ENCODE measurements at places on chromosomes 1 and 21. TPM values are rescaled to one million over a fixed set of nuclear protein-coding genes. Genes with fewer than 3 reads are reported as not detected.

DNA sequence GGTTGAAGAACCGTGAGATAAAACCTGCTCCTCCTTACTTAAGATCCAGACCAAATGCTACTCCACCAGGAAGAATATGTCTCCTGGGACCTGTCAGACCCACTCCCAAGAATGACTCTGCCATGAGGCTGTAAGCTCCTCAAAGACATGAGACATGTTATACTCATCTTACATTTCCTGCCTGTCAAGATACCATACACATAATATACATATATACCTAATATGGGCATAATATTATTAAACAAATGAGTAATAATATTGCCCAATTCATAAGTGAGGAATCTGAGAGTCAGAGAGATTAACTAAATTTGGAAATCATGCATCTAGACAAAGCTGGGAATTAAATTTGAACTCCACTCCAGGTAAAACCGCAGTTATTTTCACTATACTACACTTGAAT, 634.9 kb downstream of the LMO4 start:
- no peak for DNase-seq

The BSND gene
- not detected for total RNA-seq

DNA sequence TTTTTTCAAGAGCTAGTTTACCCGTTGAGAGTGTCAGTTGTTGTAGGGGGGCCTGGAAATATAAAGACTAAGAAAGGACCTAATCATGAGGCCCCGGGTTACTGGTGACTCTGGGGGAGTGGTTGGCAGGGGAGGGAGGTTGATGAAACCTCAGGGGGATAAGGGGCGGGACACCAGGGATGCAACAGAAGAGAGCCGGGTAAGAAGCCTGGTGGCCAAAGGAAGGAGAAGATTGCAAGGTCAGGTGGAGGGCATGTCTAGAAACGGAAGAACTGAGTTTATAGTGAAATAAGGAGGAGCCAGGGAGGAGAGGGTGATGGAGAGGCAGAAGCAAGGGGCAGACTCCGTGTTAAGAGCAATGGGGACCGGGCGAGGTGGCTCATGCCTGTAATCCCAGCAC, 12.5 kb upstream of the SPOCD1 start:
- DNase-seq, result no peak

DNA sequence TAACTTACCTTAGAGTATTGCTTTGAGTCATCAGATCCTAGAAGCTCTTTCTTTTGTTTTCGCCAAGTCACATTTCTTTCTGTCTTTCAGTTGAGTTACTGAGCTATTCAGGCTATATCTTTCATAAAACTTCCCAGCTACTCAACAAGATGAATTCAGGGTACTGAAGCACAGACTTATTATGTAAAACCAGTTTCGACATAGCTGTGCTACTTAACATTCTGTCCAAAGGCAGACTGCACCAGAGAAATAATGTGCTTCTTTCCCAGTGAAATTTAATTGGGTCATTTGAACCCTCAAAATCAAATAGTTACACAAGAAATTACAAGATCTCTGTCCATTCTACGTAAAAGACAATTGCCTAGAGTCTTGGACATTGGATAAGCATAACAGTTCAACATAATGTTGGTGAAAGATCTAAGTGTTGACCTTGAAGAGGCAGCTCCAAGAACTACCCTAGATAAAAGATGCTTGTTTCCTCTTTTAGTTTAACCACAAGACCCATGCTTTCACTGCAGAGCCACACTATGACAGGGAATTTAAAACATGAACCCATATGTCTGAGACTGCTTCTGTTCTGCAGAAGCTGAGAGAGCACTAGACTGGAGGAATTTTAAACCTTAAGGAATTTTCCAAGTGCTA, 163.2 kb downstream of the LRRC40 start:
- no peak for DNase-seq

- no peak for DNase-seq
These were observed 2.9 kb upstream of the ITGB2 start for GRCh38 chr21:44923480-44924084.

GRCh38 chr1:154342132-154342531, 16.8 kb downstream of the ATP8B2 start:
- no peak for DNase-seq

- DNase-seq, result peak; percentile 11
These were observed 6.7 kb upstream of the CD55 start for GRCh38 chr1:207314816-207315215.

- no peak for DNase-seq
These were observed 605.9 kb downstream of the NPHP4 start for GRCh38 chr1:5386371-5386770.

DNA sequence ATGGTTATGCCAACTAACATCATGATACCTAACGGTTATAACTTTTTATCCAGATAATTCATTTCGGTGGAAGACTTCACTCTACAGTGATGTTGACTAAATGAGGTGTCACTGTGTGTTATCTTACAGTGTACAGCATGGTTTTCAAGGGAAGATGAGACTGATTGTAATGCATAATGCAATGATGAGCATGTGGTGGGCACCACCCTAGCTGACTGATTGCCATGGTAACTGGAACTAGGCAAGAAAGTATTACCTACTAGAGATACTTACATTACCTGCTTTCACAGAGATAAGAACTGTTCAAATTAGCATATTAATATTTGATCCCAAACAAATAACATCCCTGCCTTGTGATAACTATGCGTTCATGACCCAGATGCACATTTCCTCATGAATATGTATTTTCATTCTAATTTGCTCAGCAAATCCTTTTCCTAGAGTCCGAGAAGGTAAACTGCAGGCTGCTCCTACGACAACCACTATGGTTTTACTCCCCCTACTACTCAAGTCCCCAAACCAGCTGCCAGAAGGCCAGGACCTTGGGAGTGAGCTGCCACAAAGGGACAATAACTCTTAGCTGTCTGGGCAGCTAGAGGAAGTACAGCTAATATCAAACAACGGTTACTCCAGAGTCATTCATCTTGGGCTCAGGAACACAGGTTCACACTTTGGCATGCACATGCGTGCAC, 29.2 kb downstream of the TRABD2B start:
- DNase-seq, result no peak

DNA sequence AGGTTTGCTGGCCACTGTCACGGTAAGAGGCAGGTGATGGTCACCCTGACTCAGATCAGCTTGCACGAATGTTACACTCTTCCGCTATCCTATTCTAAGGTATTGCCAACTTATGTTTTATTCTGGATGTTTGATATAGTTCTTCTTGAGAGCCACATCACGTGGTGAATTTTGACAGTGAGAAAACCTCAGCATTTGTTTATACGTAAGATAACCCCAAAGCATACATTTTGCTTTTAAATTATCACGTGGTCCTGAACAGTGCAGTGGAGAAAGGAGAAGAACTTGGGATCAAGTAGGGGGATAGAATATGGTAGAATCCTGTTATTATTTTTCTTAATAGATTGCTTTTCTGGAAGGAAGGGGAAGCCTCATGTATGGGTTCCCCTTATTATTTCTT, 16.6 kb downstream of the ATP1A1 start:
- DNase-seq, result no peak

The OR6K3 gene
- total RNA-seq, result not detected

The SIPA1L2 gene
- total RNA-seq, result 71.3 TPM

The LINGO4 gene
- 0.41 TPM for total RNA-seq

The SYDE2 gene
- 18.4 TPM for total RNA-seq

- DNase-seq, result no peak
These were observed 406.7 kb downstream of the SIPA1L2 start for GRCh38 chr1:232223183-232223708.

The SMCP gene
- not detected for total RNA-seq

GRCh38 chr1:53636621-53637171, 102.3 kb downstream of the GLIS1 start:
- no peak for DNase-seq

GRCh38 chr1:95308276-95309030, 74.4 kb downstream of the RWDD3 start:
- no peak for DNase-seq

DNA sequence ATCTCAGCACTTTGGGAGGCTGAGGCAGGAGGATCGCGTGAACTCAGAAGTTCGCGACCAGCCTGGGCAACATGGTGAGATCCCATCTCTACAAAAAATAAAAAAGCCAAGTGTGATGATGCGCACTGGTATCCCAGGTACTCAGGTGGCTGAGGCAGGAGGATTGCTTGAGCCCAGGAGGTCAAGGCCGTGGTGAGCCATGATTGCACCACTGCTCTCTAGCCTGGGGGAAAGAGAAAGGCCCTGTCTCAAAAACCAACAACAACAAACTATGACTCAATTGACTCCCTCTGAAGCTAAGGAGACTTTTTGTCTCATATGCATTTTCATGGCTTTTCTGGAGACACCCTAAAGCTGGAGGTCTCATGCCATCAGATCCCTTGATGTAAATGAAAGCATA, 118.8 kb downstream of the CCDC185 start:
- no peak for DNase-seq

- DNase-seq, result no peak
These were observed 85.7 kb downstream of the ITPKB start for GRCh38 chr1:226653311-226653921.

- no peak for DNase-seq
These were observed 59.7 kb upstream of the RAVER2 start for GRCh38 chr1:64685217-64685616.

GRCh38 chr1:224170748-224171478, 12.1 kb upstream of the DEGS1 start:
- no peak for DNase-seq

- no peak for DNase-seq
These were observed 7.0 kb upstream of the C1orf198 start for GRCh38 chr1:230875370-230875769.

The PADI2 gene
- 291 TPM for total RNA-seq

GRCh38 chr1:152109998-152110294, 5.3 kb downstream of the TCHH start:
- no peak for DNase-seq

GRCh38 chr1:183443011-183443410, 24.8 kb upstream of the NMNAT2 start:
- peak; percentile 67 for DNase-seq

DNA sequence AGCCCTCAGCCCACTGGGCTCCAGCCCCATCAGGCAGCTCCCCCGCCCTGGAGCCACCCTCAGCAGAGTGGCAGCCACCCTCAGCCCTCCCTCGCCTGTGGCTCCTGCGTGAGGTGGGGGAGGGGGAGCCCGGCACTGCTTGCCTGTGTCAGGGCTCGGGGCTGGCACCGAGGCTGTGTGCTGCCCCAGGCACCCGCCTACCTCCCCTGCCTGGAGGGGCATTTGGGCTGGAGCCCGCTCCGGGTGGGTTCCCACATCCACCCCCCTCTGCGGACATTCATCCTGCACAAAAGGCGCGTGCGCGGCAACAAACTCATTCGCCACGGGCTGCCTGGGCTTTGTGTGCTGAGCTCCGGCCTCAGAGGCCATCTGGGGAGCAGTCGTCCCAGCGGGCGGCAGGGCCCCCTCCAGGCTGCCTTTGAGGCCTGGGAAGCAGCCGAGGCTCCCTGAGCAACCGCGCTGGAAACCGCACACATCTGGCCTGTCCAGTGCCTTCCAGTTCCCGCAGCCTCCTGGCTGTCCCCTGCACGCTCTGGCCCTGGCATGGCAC, 12.6 kb upstream of the TNFRSF14 start:
- DNase-seq, result no peak

GRCh38 chr1:218743861-218744505, 398.8 kb downstream of the TGFB2 start:
- DNase-seq, result no peak

GRCh38 chr1:177799746-177800145, 170.1 kb downstream of the SEC16B start:
- DNase-seq, result no peak

The AGPAT3 gene
- total RNA-seq, result 43.3 TPM

The GBP7 gene
- not detected for total RNA-seq

- DNase-seq, result peak; percentile 56
These were observed 68.1 kb downstream of the JAK1 start for GRCh38 chr1:64898107-64898861.

GRCh38 chr1:121522061-121522759, 337.4 kb downstream of the SRGAP2C start:
- DNase-seq, result no peak

DNA sequence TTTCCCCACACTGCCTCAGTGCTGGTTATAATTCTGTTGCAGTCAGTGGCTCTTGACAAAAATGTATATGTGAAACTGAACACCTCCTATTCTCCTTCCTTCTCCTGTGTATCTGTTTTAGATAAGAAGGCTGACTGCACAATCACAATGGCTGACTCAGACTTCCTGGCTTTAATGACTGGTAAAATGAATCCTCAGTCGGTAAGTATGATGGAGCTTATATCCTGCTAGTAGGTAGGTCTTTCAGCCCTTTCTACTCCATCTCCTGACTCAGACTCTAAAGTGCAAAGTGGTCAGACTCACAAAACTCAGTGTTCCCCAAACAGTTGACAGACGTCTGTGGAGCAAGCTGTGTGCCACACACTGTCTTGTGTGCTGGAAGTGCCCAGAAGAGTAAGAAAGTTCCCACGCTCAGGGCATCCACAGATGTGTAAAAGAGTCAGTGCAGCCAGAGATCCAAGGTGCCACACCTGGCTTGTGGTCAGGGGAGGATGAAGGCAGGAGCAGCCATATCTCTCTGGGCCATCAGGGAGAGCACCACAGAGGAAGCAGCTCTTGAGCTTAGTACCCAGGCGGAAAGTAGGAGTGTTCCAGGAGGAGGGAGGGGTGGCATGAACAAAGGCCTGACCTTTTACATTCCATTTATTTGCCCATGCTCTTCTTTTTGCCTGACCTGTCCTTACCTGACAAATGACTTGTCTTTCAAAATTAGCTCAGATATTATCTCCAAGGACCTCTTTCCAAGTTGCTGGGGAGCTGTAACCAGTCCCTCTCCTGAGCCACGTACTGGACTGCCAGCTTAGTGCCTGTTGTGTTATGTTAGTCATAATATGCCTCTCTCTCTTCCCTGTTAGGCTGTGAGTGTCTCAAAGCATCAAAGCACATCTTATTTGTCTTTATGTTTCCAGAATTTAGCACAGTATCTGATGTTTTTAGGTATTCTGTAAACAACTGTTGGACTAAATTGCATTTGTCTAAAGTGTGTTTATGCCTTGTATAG, 14.0 kb upstream of the PODN start:
- no peak for DNase-seq

DNA sequence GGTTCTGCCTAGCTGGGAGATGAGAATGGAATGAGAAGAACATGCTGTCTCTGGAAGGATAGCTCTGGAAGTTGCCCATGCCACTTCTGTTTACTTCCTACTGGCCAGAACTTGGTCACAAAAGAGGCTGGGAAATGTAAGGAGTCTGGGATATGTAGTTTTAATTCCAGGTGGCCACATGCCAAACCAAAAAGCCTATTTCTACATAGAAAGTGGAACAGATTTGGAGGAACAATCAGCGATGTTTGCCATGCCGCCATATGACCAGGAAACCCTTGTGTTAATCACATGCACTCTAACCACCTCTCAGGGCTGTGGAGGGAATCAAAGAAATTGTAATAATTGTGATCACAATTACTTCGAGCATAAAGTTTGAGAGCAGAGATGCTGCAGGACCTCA, 10.0 kb upstream of the OLIG2 start:
- no peak for DNase-seq

DNA sequence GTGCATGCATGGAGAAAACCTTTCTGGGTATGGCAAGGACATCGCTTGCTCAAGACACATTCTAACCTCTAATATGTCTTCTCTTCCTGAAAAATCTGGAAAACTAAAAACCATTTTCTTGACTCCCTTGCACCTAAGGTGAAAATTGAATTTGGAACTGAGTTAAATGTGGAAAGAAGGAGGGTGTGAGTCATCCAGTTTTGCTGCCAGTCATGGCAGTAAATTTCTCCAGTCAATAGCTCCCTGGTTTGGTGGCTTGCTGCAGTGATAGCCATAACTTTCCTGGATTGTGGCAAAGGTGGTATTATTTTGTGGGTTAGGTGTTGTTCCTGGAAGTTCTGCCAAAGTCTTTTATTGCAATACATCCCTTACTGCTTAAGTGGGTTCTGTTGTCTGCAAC, 2.5 kb downstream of the ZCCHC17 start:
- no peak for DNase-seq

- peak; percentile 90 for DNase-seq
These were observed 892 bp downstream of the TYW3 start for GRCh38 chr1:74733604-74734484.
